Muscle of arm (tissue), 14 donors: ENCODE measurements at places on chromosomes 1 and 21. TPM values are rescaled to one million over a fixed set of nuclear protein-coding genes. Genes with fewer than 3 reads are reported as not detected.
A peak's percentile ranks its signal among the peaks of the same experiment; 100 is the strongest.

- peak; percentile 31 for DNase-seq
These were observed 5.8 kb downstream of the KISS1 start for GRCh38 chr1:204190212-204191211.

COL9A2 gene
- 0.99 TPM for polyA plus RNA-seq

DNA sequence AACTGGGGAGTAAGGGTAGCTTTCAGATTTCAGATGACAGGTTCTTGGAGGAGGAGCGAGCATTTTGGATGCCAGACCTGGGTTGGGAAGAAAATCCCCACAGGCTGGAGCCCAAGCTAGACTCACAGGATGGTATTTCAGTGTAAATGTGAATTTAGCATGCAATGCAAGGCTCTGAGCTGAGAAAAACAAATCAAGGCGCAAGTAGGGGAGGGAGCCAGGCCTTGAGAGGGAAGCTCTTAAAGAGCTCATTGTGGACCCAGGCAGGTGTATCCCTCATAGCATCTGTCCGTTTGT lies 386.1 kb downstream of the MATN1 start:
- no peak for DNase-seq

- DNase-seq, result no peak
These were observed 7.7 kb upstream of the TCP10L start for GRCh38 chr21:32592929-32593502.

DNA sequence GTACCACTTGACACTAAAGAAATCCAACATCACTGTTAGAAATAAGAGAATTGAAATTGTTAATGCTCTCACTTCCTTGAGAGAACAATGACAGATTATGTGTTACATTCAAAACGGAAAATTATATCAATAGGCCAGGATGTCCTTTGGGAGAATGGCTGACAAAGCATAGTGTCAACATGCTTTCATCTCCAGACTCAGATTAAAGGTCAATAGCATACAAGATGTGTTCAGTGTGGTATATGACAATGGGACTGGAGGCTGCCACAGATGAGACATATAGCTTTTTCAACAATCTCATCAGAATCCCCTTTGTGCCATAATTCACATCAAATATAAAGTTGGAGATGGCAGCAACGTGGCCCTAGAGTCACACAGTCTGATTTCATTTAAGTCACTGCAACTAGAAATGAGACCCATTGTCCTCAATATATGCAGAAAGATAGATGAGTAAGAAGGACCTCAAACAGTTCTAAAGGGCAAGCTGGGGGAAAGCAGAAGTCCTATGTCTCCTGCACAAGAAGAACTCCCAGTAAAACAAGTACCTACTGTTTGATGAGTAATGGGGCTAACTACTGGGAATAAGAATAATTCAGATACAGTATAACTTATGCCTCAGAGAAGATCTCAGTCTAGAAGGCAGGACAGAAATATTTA lies 327.9 kb downstream of the TTLL7 start:
- no peak for DNase-seq

DNA sequence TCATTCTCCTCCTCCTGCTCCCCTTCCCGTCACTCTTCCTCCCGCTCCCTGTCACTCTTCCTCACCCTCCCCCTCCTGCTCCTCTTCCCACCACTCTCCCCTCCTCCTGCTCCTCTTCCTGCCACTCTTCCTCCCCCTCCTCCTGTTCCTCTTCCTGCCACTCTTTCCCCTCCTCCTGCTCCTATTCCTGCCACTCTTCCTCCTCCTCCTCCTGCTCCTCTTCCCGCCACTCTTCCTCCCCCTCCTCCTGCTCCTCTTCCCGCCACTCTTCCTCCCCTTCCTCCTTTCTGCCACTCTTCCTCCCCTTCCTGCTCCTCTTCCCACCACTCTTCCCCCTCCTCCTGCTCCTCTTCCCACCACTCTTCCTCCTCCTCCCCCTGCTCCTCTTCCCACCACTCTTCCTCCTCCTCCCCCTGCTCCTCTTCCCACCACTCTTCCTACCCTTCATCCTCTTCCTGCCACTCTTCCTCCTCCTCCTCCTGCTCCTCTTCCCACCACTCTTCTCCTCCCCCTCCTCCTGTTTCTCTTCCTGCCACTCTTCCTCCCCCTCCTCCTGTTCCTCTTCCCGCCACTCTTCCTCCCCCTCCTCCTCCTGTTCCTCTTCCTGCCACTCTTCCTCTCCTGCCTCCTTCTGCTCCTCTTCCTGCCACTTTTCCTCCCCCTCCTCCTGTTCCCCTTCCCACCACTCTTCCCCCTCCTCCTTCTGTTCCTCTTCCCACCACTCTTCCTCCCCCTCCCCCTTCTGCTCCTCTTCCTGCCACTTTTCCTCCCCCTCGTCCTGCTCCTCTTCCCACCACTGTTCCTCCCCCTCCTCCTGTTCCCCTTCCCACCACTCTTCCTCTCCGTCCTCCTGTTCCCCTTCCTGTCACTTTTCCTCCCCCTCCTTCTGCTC lies 28.7 kb upstream of the ARTN start:
- DNase-seq, result no peak

CSMD2 gene
- 0.99 TPM for polyA plus RNA-seq
